Subcutaneous adipose tissue (tissue), 4 donors: ENCODE measurements at places on chromosomes 3 and 15. TPM values are rescaled to one million over a fixed set of nuclear protein-coding genes. Genes with fewer than 3 reads are reported as not detected.

SH3BP5 gene
- total RNA-seq: 90.6 TPM

ZIC4 gene
- total RNA-seq: 3.4 TPM

WDR6 gene
- 54.4 TPM for total RNA-seq

C3orf52 gene
- total RNA-seq: 0.85 TPM

AGTR1 gene
- total RNA-seq: 78.6 TPM

XCR1 gene
- total RNA-seq: not detected

CD200 gene
- total RNA-seq: 4.3 TPM
